MCF 10A (cell line): ENCODE measurements at places on chromosomes 5 and 9.
A peak's percentile ranks its signal among the peaks of the same experiment; 100 is the strongest.

DNA sequence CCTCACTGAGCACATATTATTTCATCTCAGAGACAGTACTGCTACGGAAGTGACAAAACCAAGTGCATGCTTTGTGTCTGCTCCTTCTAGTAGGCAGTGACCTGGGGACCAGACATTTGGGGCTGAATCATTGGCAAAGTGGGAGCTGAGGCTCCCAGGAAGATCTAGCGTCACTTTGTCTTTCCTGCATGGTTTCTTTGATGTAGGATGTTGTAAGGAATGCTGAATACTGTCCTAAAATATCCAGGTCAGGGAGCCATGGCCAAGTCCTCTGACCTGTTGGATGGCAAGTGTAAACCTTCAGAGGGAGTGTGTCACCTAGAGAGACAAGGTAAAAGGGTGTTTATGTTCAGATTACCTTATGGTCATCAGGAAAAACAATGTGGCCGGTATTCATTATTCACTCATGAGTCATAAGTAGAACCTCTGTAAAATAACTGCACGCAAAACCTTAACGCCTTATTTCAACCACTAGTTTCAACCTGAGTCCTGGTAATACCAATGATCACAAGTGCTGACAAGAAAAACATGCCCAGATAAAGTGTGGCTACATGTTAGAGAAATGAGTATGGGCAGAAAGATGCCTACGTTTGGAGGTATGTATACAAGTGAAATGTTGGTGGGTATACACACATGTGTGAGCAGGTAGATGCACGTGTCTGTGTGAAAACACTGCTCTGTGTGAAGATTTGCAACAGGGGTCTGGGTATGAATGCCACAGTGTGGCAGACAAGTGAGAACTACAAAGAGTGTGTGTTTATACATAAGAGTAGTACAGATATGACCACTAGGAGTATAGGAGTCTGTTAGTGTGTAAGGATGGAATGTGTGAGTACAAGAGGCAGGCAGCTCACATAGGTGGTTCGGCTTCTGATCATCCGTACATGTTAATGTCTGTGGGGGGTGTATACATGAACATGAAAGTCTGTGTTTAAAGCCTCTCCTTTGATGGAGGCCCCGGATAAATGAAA is 263.9 kb downstream of the SPOCK1 start:
- peak; percentile 68 for DNase-seq

DNA sequence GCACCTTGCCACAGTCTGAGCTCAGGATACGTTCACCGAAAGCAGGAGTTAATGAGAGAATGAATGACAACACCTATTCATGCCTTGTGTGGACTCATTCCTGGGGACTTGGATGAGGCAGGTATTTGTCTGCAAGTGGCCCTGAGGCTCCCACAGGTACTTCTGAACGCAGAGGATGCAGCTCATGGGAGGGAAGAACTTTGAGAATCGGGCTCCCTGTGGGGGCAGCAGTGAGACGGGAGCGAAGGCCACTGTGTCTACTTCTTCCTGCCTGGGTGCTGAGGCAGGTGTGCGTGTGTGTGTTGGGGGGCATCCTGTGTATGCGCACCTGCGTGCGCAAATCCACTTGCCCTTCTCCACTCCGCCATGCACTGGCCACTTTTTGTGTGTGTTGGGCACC is 42.2 kb downstream of the PTPN3 start:
- no peak for DNase-seq

DNA sequence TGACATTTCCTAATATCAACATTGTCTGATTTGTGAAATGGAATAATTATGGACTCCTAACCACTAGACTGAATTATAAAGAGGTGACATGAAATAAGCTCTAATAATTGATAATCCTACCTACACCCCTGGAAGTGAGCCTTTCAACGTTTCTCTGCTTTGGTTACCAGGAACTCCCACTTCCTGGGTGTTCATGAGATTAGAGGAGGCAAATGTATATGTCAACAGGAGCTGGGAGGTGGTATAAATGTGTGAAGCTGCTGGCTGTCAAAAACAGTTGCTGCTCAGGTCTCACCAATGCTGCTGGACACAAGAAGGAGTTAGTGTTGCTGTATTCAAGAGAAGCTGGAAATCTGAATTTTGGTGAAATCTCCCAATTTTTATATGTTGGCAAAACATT is 96.8 kb downstream of the CAMK4 start:
- DNase-seq = no peak

DNA sequence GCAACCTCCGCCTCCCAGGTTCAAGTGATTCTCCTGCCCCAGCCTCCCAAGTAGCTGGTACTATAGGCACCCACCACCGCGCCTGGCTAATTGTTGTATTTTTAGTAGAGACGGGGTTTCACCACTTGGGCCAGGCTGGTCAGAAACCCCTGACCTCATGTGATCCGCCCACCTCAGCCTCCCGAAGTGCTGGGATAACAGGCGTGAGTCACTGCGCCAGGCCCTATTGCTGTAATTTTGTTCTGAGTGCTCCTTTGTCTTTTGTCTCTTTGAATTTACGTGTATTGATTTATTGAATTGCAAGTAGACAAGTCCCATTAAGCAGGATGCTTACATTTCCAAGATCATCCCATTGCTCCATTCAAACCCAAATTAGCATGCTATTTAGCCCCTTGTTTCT is 186.7 kb downstream of the MSX2 start:
- DNase-seq = no peak

- peak; percentile 72 for DNase-seq
Measured at GRCh38 chr9:119963798-119964372, 594.6 kb upstream of the BRINP1 start.

DNA sequence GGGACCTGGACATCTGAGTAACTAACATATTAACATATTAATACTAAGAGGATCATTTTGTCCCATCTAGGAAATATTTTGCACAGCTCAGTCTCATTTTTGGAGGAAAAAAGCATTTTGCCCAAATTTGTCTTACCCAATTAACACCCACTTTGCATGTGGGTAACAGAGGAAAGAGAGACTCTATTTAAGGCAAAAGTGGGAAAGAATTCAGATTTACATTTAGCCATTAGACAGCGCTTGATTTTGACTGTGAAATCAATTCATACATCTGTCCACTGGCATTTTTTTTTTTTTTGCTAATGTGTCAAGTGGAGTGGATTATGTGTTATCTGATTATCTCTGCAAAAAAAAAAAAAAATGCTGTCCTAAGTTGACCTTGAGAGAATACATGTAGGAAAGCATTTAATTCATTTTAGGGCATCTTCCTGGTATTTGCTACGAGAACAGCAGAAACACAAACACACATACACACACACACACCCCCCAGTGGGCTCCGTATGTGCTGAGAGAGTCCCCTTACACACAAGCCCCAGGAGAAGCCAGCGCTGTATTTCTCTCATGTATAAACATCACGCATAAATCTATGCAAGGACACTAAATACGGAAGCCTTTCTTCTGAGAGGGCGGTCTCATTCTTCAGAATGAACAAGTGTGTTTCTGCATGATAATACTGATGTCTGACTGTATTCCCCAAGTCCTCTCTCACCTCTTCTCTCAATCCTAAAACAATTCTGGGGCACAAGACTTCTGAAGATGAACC is 202.0 kb upstream of the KLF9 start:
- no peak for DNase-seq

- DNase-seq = no peak
Measured at GRCh38 chr5:124590686-124591085, 155.8 kb downstream of the ZNF608 start.

DNA sequence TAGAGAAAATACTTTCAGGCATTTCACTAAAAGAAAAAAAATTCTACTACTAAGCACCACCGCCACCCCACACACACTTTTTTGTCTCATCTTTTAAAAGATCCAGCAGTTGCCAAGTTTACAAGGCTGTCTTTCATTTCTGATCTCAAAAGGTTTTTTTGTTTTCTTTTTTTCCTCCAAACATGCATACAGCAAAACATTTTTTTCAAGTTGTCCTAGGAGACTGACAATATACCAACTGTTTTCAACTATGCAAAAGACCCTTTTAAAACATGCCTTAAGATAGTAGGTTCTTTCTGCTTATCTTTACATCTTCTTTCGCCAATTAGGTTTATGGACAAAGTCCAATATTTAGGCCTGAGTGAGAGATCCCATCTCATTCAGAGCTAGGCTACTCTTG is 65.2 kb downstream of the HMHB1 start:
- DNase-seq = no peak

GRCh38 chr5:116371935-116372334 is 202.7 kb downstream of the SEMA6A start:
- no peak for DNase-seq

DNA sequence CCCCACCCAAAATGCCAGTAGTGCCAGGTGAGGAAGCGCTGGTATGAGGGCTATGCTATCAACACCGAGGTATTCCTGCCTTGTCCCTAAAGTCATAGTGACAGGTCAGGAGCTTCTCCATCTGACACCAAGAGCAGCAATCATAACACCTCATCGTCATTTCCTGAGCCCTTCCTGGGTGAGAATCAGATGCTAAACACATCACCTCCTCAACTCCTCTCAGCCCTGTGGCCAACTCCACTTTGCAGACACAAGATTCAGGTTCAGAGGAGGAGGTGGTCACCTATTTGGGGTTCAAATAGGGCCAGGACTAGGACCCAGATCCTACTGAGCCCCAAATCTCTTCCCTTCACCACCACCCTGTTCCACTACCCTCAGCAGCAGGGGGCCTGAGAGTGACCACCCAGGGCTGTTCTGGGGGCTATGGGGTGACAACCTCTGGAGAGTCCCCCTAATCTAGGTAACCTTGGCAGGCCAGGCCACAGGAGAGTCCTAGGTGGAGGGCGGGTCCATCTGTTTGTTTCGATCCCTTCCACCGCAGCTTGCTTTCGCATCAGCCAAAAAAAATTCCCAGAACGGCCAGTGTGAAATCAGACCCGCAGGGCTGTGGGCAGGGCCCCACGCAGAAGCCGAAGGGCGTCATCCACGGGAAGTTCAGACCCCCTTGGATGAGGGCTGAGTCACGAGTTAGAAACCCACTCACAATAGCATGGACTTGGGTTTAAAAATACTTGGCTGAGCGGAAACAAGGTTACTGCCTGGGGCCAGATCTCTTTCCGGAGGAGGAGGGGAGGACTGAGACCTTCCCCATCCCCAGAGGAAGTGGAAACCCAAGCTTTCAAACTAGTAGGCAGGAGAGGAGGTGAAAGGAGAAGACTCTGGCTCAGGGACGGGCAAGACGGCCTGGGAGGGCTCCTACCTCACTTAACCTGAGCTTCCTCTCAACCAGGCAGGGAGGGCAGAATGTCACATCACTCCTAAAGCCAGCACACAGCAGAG is 8.7 kb downstream of the STK10 start:
- DNase-seq = peak; percentile 49

GRCh38 chr5:173714551-173715428 is 98.3 kb upstream of the BOD1 start:
- peak; percentile 96 for DNase-seq

DNA sequence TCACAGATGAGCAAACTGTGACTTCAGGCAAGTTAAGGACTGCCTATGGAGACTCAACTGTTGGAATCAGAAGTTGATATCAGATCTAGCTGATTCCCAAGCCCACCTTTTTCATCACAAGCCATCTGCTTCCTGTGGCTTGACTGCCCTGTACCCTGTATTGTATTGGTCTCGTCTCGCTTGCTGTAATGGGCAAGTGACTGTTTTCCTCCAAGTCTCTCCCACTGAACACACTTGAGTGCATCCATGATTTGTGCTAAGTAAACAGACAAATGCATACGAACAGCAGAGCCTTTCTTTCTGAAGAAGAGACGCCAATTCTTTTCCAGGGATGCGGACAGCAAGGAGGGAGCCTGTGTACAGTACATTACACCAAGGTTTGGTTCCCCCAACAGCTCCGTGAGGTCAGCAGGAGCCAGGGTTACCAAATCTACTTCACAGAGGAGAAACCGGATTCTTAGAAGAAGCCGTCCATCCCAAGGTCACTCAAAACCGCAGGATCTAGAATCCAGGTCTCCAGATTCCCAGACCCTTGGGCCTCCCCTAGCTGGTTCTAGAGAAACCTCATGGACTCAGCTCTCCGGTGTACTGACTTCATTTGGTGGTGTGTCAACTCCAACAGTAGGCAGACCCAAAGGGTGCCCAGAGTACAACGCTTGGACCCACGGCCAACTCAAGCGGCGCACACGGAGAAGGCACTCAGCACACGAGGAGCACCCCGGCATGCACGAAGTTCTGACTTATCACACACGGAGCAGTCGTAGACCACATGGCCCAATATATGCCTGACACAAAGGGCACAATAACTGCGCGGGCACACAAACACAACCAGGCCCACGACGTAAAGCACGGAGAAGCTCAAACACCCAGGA is 1.1 kb downstream of the BAG1 start:
- DNase-seq = peak; percentile 27

DNA sequence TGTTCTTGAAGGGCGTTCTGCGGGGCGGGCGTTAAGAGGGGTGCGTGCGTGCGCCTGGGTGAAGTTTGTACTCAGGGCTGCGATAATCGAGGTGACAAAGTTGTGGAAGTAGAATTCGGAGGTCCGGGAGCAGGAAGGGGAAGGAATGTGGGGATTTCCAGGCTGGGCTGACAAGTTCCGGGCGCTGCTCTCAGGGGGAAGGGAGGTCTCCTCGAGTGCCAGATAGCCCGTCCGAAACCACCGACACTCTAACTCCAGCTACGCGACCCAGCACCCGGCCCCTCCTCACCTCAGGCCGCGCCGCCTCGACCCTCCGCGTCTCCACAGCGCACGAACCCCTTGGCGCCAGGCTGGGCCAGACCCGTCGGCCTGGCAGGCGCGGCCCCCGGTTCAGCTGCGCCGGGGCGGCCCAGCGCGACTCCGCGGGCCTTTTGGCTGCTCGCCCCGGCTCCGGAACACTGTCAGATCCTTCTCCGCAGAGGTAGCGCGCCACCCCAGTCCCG is at the start of gene IL6ST:
Gene IL6ST, minus strand, starts transcription at position 469 of the 503 bp plus-strand sequence. CDS start 18,685 bp downstream, outside the sequence.
- DNase-seq = peak; percentile 79

GRCh38 chr5:60148366-60148765 is 254.8 kb upstream of the PDE4D start:
- no peak for DNase-seq

- DNase-seq = no peak
Measured at GRCh38 chr5:180133551-180133950, 62.0 kb upstream of the RNF130 start.

DNA sequence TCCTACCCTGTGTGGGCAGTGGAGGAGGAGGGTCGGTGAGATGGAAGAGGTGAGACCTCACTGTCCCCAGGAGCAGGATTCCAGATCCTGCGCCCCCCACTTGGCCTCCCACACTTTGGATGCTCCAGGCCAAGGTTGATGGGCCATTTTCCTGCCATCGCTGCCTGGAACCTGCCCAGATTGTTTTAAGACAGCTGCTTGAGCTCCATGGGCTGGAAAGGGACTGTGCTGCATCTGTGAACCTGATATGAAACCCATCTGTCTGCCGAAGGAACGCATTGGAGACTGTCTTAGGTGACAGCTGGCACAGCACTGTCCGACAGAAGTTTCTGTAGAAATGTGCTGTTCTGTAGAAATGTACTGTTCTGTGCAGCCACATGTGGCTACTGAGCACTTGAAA is 72.7 kb upstream of the SLC25A48 start:
- no peak for DNase-seq

- peak; percentile 57 for DNase-seq
Measured at GRCh38 chr5:10331341-10331796, 22.1 kb upstream of the MARCHF6 start.

- DNase-seq = no peak
Measured at GRCh38 chr5:151469992-151470391, 22.6 kb downstream of the SLC36A1 start.

- peak; percentile 3 for DNase-seq
Measured at GRCh38 chr5:5421149-5421960, 1.1 kb upstream of the ICE1 start.
